Caki2 (cell line): ENCODE measurements at places on chromosomes 1 and 21.
A peak's percentile ranks its signal among the peaks of the same experiment; 100 is the strongest.

DNA sequence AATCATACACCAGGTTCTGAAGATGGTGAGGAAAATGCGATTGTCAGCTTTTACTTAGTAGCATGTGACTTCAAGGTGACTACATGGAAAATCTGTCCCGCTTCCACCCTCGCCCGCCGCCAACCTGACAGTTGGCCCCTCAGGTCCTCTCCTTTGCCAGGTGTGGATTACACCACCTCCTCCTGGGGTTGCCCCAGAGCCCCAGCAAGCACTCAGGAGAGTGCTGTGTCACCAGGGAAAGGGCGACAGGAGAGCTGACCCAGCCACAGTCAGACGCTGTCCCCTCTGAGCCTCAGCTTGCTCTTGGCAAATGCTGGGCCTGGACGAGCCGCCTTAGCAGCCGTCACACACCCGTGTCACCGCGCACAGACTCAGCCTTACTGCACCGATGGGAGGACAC lies 17.9 kb downstream of the PTTG1IP start:
- DNase-seq = no peak

DNA sequence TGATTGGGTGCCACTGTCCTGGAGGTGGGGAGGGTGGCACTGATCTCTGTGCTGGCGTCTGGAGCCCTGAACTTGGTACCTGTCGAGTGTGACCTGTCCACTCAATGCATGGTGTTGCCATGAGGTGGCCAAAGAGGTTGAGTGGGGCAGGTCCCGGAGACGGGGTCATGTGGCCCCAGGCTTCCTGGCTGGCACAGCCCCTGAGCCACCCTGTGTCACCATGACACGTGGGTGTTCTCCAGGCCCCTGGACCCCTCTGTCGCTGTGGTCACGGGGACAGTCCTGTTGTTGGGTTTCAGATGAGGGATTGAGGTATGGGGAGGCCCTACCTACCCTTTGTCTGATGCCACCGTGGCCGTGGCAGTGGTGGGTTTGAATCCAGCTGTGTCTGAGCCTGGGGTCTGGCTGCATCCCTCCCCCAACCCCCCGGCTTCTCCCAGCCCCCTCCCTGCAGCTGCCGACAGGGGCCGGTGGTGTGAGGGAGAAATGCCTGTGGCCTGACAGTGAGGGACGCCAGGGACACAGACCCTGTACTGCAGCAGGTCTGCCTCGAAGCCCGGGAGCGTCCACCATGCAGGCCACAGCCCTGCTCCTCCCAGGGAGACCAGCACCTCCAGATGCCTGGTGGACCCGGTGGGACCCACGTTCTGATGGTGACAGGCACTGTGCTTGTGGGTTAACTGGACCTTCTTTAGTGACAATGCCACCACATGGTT lies 12.0 kb downstream of the TRPM2 start:
- DNase-seq = no peak

GRCh38 chr1:163670989-163671757 lies 349.4 kb downstream of the NUF2 start:
- DNase-seq = no peak

DNA sequence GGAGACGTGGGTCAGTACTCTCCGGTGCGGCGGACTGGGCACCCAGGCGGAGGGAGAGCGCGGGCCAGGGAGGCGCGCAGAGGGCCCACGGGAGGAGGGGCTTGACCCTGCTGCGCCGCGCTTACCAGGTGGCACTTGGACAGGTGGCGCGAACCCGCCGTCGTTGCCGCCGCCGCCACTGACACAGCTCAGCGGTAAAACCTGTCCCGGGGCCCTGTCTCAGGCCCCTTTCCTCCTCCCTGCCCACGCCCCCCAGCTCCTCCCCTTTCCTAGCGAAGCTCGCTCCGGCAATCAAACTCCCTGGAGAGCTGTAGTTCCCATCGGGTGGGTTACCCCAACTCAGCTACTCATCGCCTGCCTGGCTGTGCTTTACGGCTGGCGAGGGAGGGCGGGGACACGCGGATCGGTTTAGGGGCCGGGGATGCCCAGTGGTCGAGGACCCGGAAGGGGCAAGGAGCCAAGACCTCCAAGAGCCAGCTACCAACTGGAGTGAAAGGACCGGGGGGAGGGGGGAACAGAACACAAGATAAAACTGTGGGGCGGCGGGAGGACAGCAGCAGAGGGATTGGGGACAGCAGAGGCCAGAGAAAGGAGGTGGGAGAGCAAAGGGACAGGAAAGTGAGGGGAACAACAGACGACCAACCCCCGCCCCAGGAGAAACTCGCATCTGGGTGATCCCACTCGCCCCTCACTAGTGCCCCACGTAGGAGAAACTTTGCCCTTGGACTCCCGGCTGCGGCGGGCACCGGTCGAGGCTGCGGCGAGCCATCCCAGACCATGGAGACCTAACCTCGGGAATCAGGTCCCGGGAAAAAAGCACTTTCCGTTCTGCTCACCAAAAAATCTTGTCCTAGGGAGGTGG lies 2.9 kb downstream of the GFI1 start:
- DNase-seq = no peak

DNA sequence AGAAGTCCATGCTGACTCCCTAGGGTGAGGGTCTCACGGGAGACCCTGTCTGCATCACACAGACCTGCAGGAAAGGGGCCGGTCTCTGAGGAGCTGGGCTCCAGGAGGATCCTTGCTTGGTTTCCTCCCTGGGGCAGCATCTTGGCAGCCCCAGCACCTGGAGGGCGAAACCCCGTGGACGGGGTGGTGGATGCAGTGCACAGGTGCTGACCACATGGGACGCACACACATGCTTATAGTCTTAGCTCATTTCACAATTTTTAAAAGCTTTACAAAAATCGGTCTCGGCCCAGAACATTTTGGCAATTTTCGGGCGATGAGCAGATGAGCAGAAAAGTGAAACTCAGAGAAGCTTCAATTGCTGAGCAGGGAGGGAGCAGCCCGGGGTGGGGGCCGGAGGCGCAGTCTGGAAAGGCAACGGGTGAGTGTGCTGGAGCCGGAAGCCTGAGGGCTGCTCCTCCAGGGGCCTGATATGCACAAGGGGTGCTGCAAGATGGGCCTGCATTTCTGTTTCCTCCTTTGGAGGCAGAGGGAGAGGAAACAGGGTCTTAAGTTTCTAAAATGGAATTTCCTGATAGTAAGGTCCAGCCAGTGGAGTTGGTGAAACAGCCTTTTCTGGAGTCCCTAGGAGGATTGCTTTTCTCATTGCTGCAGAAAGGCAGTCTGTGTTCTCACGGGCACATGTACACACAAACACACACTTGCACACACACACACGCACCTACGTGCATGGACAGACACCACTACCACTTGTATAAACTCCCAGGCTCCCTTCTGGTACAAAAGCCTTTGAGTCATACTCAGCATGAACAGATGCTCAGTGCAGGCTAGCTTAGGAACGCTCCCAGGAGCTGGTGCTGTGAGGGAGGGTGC lies 60.6 kb downstream of the SCCPDH start:
- DNase-seq = no peak

GRCh38 chr1:178646821-178647220 lies 78.2 kb upstream of the RALGPS2 start:
- no peak for DNase-seq

- no peak for DNase-seq
Measured at GRCh38 chr1:156594190-156594589, 2.6 kb downstream of the NAXE start.

- DNase-seq = no peak
Measured at GRCh38 chr1:202561726-202562443, 148.4 kb downstream of the SYT2 start.

GRCh38 chr1:204711947-204712701 lies 26.6 kb upstream of the LRRN2 start:
- DNase-seq = no peak

GRCh38 chr1:3772027-3772714 lies 378 bp upstream of the SMIM1 start:
- peak; percentile 18 for DNase-seq

- no peak for DNase-seq
Measured at GRCh38 chr1:4101459-4102161, 201.5 kb upstream of the C1orf174 start.

DNA sequence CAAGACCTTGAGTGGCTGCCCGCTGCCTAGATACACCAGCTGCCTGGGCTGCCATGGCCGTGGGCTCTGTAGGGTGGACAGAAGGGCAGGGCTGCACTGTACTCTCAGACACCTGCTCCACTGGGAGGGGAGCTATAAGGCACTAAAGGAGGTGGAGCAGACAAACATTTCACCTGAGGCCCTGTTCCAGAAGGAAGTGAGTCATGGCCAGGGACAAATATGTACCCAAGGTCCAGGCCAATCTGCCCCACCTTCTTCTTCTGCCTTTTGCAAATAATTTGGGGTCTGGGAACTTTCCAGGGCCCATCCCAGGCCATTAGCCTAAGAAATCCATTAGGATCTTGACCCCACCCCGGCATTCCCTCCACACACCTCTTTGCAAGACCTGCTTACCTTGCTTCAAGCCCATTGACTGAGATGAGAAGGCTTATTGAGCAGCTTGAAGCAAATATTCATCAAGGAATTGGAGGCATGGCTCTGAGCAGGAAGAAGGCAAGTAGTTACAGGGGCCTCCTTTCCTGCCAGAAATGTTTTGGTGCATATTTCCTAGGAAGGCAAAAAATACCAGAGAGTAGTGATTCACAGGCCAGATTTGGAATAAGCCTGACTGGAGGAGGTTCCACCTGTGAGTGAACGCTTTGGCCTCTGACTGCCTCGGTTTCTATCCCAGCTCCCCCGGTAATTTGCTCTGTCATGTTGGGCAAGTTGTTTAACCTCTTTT lies at the start of gene CAPN8:
CAPN8 (minus strand) TSS at position 110 of the 721 bp plus-strand sequence; CDS start at position 55, 55 bp downstream.
- DNase-seq = no peak

- no peak for DNase-seq
Measured at GRCh38 chr1:22461678-22462527, 10.3 kb downstream of the ZBTB40 start.

- peak; percentile 2 for DNase-seq
Measured at GRCh38 chr1:81703391-81703755, 97.4 kb upstream of the ADGRL2 start.

GRCh38 chr1:90850181-90850897 lies 133.2 kb upstream of the BARHL2 start:
- DNase-seq = peak; percentile 17

DNA sequence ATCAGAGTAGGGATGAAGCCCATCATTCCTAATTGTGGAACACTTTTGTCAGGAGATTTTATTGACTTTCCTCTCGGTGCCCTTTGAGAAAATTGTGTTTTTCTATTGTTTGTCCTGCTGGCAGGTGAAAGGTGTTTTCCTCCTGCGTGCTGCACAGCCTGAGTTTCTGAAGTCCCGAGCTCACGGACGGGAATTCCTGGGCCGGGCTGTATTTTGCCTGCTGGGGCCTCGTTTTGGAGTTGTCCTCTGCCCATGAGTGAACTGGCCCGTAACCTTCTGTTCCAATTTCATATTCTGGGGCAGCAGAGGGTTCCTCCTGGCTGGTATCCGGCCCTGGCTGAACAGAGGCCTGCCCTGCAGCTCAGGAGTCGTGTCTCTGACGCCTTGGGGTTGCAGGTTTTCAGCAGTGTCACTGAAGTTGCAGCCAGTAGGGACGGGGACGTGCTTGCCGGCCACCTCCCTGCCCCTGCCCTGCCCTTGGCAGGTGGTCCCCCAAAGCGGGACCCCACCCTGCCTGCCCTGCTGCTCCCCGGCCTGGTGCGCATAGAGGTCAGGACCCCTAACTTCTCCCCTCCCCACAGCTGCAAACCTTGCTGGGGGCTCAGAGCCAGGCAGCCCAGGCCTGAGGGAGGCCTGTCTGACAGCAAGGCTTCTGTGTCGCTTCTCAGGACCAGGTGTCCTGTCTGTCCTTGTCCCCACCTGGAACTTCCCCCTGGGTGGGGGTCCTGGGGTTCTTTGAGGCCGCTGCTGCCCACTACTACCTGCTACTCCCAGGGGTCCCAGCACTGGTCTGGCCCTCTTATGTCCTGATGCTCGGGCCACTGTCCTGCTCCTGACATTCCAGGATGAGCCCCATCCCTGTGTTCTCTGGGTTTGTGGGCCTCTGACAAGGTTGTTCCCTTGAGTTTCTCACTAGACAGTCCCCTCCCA lies 49.0 kb downstream of the SLX9 start:
- DNase-seq = no peak

DNA sequence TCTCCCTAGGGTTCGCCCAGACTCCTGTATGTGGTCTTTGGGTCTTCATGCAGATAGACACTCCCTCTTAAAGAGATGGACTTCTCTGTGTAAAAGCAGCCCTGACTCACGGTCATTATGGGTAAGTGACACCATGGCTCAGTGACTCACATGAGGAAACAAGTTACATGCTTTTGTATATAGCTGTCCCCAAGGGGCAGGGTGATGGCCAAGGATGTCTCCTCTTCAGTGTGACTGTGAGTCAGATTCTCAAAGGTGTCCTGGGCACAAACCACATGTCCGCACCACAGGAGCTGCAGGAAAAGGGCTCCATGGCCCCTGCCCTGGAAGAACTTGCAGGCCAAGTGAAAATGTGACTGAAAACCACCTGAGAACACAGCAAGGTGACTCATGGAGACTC lies 380.4 kb downstream of the NPHP4 start:
- peak; percentile 88 for DNase-seq

DNA sequence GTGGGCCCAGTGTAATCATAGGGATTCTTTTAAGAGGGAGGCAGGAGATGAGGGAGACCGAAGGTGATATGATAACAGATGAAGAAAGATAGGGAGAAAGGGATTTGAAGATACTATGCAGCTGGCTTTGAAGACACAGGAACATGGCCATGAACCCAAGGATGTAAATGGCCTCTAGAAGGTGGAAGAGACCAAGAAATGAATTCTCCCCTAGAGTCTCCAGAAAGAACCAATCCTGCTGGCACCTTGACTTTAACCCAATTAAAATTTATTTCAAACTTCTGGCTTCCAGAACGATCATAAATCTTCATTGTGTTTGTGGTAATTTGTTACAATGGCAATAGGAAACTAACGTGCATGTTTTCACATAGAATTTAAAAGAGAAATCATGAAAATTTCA lies 95.0 kb upstream of the GORAB start:
- DNase-seq = no peak

- DNase-seq = no peak
Measured at GRCh38 chr21:45035477-45035848, 38.9 kb upstream of the ADARB1 start.

DNA sequence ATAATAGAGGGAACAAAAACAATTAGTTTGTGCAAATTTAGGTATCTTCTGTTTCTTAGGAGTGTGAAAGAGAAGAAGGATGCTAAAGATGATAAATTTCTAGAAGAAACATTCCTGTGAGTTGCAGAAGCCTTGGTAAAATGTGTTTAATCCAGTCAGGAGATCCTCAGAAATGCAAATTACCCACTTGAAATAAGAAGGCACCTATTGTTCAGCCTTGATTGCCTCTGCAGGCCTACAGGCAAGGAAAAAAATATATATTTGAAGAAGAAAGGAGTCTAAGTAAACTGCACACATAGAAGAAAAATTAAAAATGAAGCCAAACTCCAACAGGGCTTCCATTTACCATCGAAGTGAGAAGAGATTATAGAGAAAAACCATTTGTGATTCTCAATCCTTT lies 51.0 kb upstream of the LHX8 start:
- DNase-seq = no peak

- DNase-seq = no peak
Measured at GRCh38 chr1:220389634-220390033, 117.4 kb upstream of the RAB3GAP2 start.

GRCh38 chr1:99969260-99969728 lies 502 bp upstream of the SLC35A3 start:
- no peak for DNase-seq

GRCh38 chr1:46131712-46132528 lies 509 bp downstream of the PIK3R3 start:
- peak; percentile 33 for DNase-seq
